ENCODE measurements at places on chromosomes 5 and 9. TPM values are rescaled to one million over a fixed set of nuclear protein-coding genes. Genes with fewer than 3 reads are reported as not detected.

MARCHF11 gene
- total RNA-seq = not detected

- DNase-seq = no peak
Measured at GRCh38 chr9:1048231-1048619, 1.9 kb upstream of the DMRT2 start.

- peak; percentile 59 for DNase-seq
Measured at GRCh38 chr9:36023260-36024048, 13.3 kb upstream of the RECK start.

DNA sequence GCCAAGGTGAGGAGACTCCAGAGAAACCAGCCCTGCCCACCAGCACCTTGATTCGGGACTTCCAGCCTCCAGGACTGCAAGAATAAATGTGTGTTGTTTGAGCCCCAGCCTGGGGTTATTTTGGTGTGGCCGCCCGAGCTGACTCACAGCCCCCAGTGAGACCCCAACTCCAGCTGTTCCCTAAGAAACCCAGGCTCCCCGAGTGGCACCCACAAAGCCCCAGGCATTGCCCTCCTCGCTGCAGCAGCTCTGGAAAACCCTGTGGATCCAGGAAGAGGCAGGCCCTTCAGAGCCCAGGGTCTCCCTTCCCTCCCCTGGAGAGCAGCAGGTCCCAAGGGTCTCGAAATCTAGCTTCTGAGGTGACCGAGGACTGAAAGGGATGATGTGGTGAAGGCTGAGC is 69.2 kb upstream of the PPP1R26 start:
- no peak for DNase-seq

GRCh38 chr9:121268851-121269641 is 1.1 kb downstream of the GSN start:
- no peak for DNase-seq

DNA sequence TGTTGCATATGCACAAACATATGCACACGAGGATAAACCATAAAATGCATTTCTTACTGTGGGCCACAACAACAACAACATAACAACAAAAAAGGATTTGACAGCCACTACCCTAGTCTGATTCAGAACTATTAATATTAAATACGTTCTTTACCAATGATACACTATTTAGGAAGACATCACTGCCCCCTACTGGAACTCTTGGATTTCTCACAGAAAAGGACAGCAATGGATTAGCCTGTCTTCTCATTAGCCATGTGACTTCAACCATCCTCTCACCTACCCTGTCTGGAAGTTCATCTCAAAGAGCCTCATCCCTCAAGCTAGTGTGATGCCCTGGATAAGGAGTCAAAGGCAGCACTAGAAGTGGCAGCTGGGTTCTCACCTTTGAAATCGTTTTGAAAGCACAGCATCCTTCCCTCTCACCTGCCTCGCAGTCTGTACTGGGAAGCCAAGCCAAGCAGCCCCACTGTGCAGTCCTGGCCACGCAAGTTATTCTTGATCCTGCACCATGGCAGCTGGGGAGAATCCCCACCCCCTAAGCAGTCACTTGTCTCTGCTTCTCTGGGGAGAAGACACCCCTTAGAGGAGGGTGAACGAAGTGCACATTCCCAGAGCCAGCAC is 64.6 kb downstream of the SH3TC2 start:
- peak; percentile 63 for DNase-seq

SLC36A3 gene
- total RNA-seq = not detected

GRCh38 chr5:61931236-61931635 is 374.8 kb upstream of the KIF2A start:
- DNase-seq = no peak

DNA sequence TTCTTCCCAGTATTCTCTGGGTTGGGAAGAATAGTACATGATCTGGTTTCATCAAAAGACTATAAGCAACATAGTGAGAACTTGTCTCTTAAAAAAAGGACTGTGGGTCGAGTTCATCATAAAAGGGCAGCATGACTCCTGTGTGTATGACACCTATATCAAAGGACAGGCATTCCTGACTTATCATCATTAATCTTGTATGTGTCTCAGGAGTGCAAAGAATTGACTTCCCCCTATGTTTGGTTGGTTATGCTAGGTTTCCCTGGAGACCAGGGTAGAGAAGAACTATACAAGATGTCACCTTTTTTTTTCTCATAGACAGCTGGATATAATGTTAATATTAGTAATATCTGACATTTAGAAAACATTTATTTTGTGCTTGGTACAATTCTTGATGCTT is 173.1 kb upstream of the ANKRD55 start:
- no peak for DNase-seq

- no peak for DNase-seq
Measured at GRCh38 chr5:149399775-149400174, 20.7 kb upstream of the IL17B start.

TRAPPC13 gene
- 18.2 TPM for total RNA-seq

- no peak for DNase-seq
Measured at GRCh38 chr9:101508211-101508610, 25.4 kb upstream of the RNF20 start.

- DNase-seq = no peak
Measured at GRCh38 chr9:4020038-4020754, 279.7 kb downstream of the GLIS3 start.

DNA sequence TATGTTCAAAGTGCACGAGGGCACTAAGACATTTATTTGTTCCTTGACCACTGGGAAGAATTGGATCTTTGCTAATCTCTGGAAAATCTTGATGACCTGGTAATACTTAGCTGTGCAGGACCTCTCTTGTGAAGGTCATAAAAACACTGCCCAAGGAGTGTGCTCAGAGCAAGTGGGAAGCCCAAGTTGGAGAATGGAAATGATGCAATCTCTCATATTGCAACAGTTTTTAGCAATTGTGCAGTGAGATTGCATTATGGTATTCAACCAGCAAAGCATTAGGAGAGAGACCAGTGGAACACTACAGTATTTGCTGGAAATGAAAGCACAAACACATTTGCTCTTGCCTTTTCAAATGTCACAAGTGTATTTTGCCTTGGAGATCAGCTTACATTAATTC is 34.5 kb downstream of the TXNDC8 start:
- DNase-seq = no peak

PCYOX1L gene
- 15.9 TPM for total RNA-seq

LRRC19 gene
- total RNA-seq = not detected

DNA sequence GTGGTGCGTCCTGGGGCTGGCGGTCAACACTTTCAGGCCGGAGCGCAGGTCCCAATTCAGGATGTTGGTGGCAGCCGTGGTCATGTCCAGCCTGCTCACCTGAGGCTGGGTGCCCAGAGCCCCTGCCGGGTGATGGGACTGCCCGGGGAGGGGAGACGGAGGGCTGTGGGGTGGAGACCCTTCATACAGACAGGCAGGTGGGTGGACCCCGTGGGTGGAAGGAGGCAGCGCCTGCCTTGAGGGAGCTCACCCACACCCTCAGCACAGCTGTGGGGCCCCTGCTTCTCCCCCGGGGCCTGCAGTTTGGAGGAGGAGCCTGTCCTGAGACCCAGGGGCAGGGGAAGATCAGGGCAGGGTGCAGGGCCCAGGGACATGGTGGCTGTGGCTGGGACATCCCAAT is 6.9 kb upstream of the PTGDS start:
- DNase-seq = no peak

EQTN gene
- total RNA-seq = not detected

GRCh38 chr5:172035049-172035448 is 28.6 kb upstream of the FBXW11 start:
- DNase-seq = no peak

DNA sequence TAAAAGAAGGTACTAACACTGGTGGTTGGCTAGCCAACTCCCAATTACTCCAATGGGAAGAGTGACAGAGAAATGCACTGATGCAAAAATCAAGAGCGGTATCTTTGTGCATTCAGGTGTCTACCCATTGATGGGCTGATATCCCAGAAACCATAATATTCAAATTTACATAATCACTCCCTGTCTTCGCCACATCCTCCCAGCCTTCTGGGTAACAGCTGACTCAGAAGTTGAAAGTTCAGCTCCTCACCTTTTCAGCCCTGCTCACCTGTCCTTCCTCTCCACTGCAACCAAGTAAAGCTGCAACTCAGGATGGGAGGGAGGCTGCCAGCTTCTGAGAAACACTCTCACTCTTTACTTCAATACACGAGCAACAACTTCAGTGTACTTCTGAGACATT is 6.9 kb downstream of the SUSD1 start:
- DNase-seq = no peak

GRCh38 chr5:138552657-138553056 is 9.6 kb upstream of the ETF1 start:
- DNase-seq = no peak

TAF1L gene
- not detected for total RNA-seq

DNA sequence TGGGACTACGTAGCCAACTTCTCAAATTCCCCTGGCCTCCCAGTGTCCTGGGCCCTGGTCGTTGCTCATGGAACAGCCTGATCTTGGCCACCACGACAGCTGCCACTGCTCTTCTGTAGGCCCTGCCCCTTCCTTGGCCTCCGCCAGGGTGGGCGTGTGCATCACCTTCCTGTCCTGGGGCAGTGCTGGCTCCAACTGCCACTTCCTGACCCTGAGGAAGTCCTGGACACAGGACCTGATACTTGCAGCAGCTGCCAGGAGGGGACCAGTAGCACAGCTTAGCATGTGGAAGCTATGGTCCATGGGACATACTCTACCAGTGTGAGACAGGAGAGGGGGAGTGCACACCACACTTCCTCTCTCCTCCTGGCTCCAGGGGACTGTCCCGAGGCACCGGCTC is 145.2 kb downstream of the TENT4A start:
- DNase-seq = no peak

- no peak for DNase-seq
Measured at GRCh38 chr5:95878417-95879323, 56.1 kb upstream of the GLRX start.

GRCh38 chr5:154375329-154376008 is 70.3 kb upstream of the SAP30L start:
- DNase-seq = no peak

GRCh38 chr5:126497506-126497905 is 74.3 kb downstream of the GRAMD2B start:
- no peak for DNase-seq

- DNase-seq = no peak
Measured at GRCh38 chr9:124068251-124068650, 56.7 kb downstream of the LHX2 start.

CDX1 gene
- not detected for total RNA-seq

FBXL7 gene
- 0.05 TPM for total RNA-seq

- DNase-seq = no peak
Measured at GRCh38 chr5:127696683-127697082, 6.5 kb upstream of the CCDC192 start.

DNA sequence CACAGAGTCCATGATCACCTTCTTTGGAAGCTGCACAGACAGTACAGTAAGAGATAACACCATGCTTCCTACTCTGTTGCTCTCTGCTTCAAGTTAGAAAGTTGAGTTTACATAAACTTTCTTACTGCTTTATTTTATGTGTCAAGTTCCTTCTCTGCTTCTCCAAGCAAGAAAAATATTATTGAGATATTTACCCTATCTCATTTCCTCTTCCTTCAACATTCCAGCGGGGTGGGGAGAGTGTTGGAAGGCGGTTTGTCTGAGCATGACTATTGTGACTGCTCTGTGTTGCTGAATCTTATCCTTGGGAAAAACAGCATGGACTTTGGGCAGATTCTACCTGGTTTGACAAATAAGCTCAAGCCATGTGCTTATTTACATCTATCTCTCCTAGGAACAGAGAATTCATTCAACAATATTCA is 66.9 kb upstream of the EPB41L4A start:
- no peak for DNase-seq

DNA sequence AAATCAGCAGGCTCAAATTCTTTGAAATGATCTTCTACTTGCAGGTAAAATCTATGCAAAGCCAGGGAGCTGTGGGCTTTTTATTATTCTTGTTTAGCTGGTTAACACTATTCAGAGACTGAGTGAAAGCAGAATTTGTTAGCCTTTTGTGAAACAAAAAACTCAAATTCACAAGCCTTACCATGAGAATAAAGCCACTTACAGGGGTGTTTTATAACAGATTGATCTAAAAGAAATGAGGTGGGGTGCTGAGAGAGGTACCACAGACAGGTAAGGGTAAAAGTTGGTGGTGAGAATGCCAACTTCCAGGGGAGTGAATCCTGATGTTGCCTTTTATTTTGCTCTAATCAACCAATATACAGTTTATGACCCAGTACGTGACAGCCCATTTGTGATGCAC is 1585.6 kb downstream of the EFNA5 start:
- DNase-seq = no peak

ZFP2 gene
- 0.57 TPM for total RNA-seq

FOXI1 gene
- total RNA-seq = not detected

- no peak for DNase-seq
Measured at GRCh38 chr5:64978546-64978945, 209.8 kb downstream of the CWC27 start.

- DNase-seq = no peak
Measured at GRCh38 chr9:103193992-103194391, 198.9 kb downstream of the CYLC2 start.

GRCh38 chr5:8598356-8598755 is 729.4 kb downstream of the MTRR start:
- no peak for DNase-seq

DNA sequence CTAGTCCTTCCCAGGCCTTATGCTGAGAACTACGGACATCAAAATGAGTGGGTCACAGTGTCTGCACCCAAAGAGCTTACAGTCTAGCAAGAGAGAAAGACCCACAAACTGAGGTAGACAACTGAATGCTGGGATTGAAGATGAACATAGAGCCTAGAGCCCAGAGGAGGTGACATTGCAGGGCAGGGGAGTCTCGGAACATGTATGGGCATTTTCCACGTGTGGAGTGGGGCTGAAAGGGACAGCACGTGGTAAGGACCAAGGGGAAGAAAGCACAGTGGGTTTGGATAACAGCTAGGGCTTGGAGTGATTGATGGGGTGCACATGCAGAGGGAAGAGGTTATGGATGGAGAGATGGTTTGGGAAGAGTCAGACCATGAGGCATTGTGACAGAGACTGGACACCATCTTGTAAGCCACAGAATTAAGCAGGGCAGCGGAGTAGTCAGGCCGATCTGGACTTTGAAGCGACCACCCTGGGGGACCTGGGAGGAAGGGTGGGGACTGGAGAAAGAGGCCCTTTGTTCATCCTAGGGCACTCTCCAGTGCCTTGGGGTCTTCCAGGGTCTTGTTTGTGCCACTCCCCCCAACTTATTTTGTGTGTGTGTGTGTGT is 47.5 kb upstream of the SH3PXD2B start:
- no peak for DNase-seq

RNF208 gene
- 26.1 TPM for total RNA-seq

ADAMTS12 gene
- 0.05 TPM for total RNA-seq

DNA sequence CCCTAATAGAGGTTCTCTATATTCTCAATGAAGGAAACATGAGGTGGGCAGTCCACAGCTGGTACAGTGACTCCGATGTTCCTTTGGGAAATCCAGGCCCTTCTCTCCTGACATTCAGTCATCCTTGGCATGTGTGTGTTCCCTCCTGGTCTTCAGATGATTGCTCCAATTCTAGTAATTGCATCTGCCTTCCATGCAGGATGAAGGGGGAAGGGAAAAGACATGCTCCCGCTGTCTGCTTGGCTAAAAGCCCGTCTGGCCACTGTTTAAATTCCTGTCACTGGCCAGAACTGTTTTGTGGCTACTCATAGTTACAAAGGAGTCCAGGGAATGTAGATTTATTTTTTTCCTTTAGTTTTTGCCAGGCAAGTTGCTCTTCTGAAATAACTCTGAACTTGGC is 65.0 kb downstream of the MAST4 start:
- no peak for DNase-seq

KLHL9 gene
- total RNA-seq = 16.4 TPM

GRCh38 chr9:13186091-13186490 is 93.4 kb downstream of the MPDZ start:
- DNase-seq = no peak

- no peak for DNase-seq
Measured at GRCh38 chr9:92680166-92681119, 10.5 kb upstream of the IPPK start.

- no peak for DNase-seq
Measured at GRCh38 chr9:123302348-123303214, 34.2 kb upstream of the STRBP start.

Data from HCT116 (cell line).